Natural killer cell treated with Interleukin-12 subunit alpha and Interleukin-12 subunit beta and Interleukin-15 and Interleukin-18, amount 100 ng/mL, for 72 hours (primary cell): ENCODE measurements at places on chromosomes 3 and 15. TPM values are rescaled to one million over a fixed set of nuclear protein-coding genes. Genes with fewer than 3 reads are reported as not detected.

CCDC71 gene
- total RNA-seq: 24.7 TPM

GASK1A gene
- total RNA-seq: 0.29 TPM

TRH gene
- total RNA-seq: not detected

ATP10A gene
- 22.8 TPM for total RNA-seq

OR5AC2 gene
- total RNA-seq: not detected

CPLX3 gene
- 0.43 TPM for total RNA-seq

UCN2 gene
- total RNA-seq: not detected

TGM4 gene
- not detected for total RNA-seq

MRPL46 gene
- total RNA-seq: 40.4 TPM

SPATA12 gene
- total RNA-seq: not detected

SCG5 gene
- 0.74 TPM for total RNA-seq

TMEM42 gene
- 6.8 TPM for total RNA-seq

CRYBG3 gene
- 1.1 TPM for total RNA-seq

C3orf85 gene
- total RNA-seq: not detected

MCF2L2 gene
- total RNA-seq: 3.3 TPM

CLRN1 gene
- not detected for total RNA-seq

SLC25A20 gene
- total RNA-seq: 27.8 TPM

A4GNT gene
- not detected for total RNA-seq
